ENCODE measurements at places on chromosomes 5 and 9.

DNA sequence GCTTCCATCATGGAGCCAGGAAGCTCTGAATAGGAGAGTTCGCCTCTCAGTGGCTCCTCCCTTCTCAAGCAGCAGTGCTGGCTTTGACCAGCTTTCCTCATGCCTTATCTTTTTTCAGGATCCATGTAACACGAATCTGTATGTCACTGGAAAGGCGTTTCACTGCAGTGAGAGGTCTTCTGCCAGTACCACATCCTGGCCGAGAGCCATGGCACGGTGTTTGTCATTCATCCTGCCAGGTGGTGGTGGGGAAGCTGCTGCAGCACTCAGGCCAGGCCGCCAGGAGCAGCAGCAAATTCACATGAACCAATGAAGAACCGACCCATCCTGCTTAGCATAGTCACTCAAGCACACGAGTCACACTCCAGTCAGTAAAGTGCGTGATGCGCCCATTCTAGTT, 179.0 kb downstream of the FANCC start:
- no peak for DNase-seq

- DNase-seq = no peak
Observed at GRCh38 chr5:59485629-59486439, 407.7 kb downstream of the PDE4D start.

- no peak for DNase-seq
Observed at GRCh38 chr5:176817841-176818377, 7.5 kb downstream of the UNC5A start.

DNA sequence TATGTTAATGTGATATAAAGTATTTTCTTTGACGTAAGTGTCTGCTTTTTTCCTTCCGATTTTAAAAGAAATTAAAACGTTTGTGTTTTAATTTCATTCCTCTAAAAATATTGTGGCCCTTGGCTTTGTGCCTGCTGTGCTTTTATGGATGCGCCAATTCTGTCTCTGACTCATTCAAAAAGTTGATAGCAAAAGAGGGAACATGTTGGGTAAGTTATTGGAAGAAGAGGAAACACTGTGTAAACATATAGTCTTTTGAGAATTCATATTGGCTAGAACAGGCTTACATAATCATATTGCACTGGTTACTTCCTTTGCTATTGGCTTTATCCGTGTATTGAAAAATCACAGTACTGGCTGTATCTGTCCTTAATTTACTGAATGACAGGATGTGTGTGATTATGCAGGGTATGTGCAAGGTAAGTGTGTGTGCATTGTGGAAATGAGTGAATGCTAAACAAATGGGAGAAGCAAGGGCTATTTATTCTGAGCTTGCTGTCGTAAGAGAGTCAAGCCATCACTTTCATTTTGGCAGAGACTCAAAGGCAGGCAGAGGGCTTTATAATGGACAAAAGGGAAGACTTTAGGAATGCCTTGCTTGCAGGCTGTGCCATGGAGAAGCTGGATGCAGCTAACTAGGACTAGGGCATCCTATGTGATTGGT, 67.8 kb downstream of the SGCD start:
- no peak for DNase-seq
